ENCODE measurements at places on chromosomes 12 and 14.

DNA sequence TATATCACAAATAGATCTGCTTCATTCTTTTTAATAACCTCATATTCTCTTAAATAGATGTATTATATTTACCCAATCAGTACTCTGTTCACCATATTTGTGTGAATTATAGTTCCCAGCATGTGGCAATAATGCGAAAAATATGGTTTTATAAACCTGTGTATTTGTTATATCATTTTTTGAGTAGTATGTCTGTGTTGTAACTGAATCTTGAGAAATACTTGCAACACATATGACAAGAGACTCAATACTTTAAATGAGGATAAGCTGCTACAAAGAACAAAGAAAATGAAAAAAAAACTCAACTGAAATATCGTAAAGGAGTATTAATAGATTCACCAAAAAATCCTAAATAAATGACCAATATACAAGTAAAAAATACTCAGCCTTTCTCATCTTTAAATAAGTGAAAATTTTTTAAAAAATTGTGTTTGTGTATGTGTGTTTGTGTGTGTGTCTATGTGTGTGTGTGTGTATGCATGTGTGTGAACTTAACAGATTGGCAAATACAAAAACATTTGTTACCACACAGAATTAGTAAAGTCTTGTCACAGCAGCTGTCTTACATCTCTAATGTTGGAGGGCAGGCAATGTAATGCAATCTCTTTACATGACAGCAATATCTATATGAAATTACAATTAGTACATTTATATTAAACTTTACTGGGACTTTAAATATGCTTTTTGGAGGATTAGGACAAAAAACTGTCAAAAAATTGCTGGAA, 441.9 kb upstream of the MGAT4C start:
- no peak for DNase-seq

- DNase-seq: no peak
Observed at GRCh38 chr12:53186745-53187144, 6.0 kb upstream of the CSAD start.

- DNase-seq: no peak
Observed at GRCh38 chr14:26199590-26200370, 398.1 kb downstream of the NOVA1 start.

DNA sequence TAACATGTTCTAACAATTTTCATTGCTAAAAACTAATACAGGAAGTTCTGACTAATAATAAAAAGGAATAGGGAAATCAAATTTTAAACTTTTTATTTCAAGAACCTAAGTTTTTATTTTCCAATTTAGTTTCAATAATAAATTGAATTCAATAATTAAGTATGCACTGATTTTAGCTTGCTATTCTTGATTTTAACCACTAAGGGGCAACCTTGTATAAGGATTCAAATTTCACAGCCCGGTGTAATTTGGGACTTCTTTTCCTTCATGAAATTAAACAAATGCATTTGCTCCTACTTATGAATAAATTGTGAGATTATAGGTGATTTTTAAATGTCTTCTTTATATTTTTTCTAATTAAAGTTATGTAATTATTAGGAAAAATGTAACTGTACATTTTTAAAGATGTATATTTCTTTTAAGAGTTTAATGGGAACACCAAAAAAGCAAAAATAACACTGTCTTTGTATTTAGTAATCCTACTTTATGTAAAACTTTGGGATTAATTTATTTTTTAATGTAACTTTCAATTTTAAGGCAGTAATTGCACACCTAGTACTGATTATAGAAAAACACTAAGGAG, 241.4 kb upstream of the PDZRN4 start:
- peak; percentile 24 for DNase-seq

- peak; percentile 59 for DNase-seq
Observed at GRCh38 chr12:67355428-67356379, 86.5 kb downstream of the CAND1 start.

DNA sequence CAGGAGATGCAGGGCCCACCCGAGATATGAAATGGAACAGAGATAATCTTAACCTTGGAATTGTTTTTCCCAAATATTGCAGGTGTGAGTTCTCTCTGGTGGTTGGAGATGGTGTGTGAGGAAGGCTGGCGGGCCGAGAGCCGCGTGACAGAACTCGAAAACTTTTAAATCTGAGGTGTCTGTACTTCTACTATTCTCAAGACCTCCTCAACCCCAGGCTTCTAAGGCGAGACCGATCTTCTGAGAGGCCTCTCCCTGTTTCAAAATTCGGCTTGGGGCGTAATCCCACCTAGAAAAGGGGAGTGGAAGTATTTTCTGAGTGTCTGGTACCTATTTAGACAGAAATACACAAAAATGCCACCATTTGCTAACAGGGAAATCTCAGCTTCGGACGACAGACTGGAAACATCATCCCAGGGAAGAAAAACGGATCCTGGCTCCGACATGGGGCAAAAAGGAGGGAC, 611 bp downstream of the SARNP start:
- no peak for DNase-seq

GRCh38 chr14:78721756-78722480, 551.7 kb downstream of the NRXN3 start:
- no peak for DNase-seq

DNA sequence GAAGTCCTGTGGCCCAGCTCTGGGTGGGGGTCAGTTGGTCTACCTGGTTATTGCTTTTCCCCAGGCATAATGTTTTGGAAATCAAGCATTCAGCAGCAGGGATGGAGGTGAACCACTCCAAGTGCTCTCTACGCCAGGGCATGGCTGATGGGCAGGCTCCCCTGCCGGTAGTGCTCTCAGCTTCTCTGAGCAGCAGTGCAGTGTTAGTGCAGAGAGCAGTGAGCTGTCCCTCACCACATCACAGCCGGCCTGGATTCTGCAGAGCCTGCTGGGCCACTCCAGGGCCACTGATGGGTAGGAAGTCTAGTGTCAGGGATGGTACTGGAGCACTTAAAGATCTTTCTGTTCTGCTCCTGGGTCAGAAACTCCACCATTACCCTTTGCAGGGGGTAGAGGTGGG, 151.1 kb downstream of the CALM1 start:
- DNase-seq: no peak

GRCh38 chr12:96034621-96035282, 635 bp downstream of the LTA4H start:
- no peak for DNase-seq

- no peak for DNase-seq
Observed at GRCh38 chr12:53803703-53804102, 51.9 kb upstream of the CISTR start.

- no peak for DNase-seq
Observed at GRCh38 chr12:21541773-21542172, 15.7 kb downstream of the SPX start.

- DNase-seq: no peak
Observed at GRCh38 chr14:64760146-64760755, 56.0 kb downstream of the PLEKHG3 start.

DNA sequence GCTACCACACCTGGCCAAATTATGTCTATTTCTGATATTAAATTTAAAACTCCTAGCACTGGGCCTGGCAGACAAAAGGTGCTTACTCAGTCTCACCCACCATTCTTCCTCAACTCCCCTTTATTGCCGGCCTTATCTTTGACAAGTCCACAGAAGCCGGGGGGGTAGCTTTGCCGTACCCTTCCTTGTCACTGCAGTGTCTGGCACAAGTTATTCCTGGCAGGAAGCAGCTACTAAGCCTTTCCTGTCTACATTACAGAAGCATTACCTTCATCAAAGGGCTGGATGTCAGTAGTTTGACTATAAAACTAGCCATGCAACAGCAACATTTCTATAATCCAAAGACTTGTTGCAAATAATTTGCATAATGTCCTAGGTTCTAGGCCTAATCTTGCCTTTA, 127.1 kb downstream of the PRICKLE1 start:
- no peak for DNase-seq

DNA sequence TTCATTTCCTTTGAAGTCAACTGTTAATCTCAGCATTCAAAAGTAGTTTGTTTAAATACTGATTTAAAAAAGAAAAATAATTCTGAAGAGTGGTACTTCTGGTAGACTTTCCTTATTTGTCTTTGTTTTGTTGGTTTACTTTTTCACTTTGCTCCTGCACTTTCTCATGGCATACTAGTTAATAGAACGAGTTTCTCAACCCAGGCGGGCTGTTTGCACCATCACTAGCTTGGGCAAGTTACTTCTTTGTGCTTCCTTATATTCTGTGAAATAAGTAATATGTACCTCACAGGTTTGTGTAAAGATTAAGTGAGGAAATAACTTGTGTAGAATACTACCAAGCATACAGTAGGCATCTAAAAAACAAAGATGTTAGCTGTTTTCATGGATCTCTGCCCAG, 45.5 kb downstream of the SLC38A6 start:
- DNase-seq: no peak

GRCh38 chr14:83255727-83256090, 1722.1 kb upstream of the SEL1L start:
- DNase-seq: no peak

DNA sequence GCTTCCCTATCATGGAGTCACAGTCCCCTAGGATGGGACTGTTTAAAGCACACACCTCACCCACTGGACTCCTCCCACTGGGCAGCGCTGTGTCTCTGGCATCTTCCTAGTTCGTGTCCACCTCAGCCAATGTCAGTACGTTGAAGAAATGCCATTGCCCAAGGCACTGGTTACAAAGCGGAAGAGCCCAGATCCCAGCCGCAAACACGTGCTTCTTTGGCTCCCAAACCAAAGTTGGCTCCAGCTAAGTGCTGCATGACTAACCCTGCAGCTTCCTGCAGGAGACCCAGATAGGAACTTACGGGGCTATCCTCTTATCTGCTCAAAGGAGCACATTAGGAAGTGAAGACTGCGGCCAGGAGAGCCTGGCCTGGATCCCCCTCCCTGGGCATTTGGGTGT, 9.3 kb downstream of the SYNE3 start:
- no peak for DNase-seq

- no peak for DNase-seq
Observed at GRCh38 chr12:88878295-88878694, 298.0 kb upstream of the KITLG start.

GRCh38 chr14:104335611-104336010, 197.2 kb downstream of the KIF26A start:
- no peak for DNase-seq

DNA sequence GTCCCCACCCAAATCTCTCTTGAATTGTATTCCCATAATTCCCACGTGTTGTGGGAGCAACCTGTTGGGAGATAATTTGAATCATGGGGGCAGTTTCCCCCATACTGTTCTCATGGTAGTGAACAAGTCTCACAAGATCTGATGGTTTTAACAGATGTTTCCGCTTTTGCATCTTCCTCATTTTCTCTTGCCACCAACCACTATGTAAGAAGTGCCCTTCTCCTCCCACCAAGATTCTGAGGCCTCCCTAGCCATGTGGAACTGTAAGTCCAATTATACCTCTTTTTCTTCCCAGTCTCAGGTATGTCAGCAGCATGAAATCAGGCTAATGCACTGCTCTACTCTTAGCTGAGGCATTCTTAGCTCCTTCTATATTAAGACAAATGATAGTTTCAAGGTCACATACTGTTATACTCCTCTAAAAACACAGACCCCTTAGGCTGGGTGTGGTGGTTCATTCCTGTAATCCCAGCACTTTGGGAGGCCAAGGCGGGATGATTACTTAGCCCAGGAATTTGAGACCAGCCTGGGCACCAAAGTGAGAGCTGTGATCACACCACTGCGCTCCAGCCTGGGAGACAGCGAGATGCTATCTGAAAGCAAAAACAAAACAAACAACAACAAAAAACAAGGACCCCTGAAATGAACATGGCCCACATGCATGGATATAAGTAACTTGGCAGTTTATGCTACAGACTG, 3.6 kb downstream of the SCAF11 start:
- DNase-seq: no peak

DNA sequence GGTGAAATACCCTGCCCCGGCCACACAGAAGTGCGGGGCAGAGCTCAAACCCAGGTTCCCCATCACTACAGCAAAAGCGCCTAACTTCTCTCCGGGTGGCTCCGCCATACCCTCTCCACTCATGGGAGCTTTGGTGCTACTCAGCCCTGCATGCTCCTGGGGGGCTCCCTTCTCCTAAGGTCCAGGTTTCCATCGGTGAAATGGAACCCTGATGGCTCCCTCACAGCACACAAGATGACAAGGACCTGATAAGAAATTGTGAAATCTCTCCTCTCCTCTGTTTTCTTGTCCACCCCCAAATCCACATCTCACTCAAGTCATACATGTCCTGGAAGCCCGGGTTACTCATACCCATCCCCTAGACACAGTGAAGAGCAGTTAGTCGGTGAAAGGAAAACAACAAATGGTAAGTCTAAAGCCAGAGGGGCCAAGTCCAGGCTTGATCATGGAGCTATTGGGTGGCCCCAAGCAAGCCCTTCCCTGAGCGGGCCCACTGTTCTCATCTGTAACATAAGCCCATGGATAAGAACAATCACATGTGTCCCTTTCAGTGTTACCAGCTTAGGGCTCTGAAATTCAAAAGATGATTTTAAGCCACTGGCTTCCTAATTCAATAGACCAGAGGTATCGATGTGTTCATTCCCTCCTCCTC, 317.5 kb downstream of the BCL11B start:
- DNase-seq: no peak

DNA sequence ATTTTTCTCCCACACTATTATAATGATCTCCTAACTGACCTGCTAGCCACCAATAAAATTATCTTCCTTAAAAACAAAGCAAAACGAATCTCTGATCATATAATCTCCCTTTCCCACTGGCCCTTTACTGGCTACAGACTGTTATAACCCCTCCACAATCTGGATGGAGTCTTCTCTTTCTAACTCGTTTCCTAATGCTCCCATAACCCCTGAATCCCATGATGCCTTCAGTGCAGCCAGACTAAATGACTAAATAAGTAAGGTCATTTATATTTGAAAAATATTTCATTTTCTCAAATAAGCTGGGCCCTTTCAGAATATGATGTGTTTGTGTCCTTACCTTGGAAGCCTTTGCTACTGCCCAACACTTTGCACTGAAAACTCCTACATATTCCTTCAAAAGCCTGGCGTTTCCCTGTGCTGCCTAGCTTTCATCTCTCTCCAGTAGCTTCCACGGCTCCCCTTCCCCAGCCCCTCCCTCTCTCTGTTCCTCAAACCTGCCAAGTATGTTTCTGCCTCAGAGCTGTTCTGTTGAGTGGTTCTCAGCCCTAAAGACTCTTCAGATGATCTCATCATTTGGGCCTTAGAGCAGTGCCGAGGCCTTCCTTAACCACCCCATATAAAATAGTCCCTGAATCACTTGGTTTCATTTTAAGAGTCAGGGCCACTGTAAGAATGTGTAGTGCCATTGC, 91.7 kb downstream of the MYRFL start:
- DNase-seq: no peak

- no peak for DNase-seq
Observed at GRCh38 chr14:105879867-105880561, 353.6 kb downstream of the TMEM121 start.

DNA sequence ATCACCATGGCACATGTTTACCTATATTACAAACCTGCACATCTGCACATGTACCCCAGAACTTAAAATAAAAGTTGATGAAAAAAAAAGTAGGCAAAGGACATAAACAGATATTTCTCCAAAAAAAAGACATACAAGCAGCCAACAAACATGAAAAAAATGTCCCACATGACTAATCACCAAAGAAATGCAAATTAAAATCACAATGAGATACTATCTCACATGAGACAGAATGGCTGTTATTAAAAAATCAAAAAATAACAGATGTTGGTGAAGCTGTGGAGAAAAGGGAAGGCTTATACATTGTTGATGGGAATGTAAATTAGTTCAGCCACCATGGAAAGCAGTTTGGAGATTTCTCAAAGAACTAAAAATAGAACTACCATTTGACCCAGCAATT, 68.0 kb upstream of the FAR2 start:
- DNase-seq: no peak
